ENCODE measurements at places on chromosomes 11 and 22.

- DNase-seq: no peak
These were observed 395.7 kb downstream of the MN1 start for GRCh38 chr22:27405672-27406388.

DNA sequence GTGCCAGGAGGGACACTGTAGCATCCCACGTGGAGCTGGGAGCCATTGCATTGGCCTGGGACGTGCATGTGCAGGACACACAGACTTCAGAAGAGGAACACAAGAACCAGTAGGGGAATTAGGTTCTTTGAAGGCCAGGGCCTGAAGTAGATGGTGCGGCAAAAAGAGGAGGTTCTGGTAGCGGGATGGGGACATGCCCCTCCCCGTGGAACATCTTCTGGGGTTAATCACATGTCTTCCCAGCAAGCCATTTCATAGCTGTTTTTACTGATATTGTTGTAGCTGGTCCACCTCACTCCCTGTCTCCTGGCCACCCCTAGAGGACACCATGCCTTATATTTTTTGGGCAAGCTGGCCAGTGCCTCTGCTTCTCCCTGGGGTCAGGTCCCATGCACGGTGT lies 74.3 kb downstream of the SCN3B start:
- no peak for DNase-seq

- no peak for DNase-seq
These were observed 517.4 kb downstream of the BUD13 start for GRCh38 chr11:116255321-116255953.

DNA sequence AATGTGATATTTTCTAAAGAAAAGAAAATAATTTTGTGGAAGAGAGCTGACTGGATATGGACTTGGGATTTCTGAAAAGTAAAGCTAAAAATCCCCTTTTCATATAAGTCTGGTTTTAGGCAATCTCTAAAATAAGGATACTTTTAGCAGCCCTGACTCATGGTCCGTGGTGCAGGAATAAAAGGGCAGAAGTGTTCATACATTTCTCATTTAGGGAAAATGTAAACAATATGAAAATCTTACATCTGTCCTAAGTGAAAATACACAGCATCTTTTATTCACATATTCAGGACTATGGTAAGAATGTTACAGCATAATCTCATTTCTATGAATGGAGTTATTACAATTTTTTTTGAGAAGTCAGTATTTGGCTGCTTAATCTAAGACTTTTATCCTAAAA lies 735 bp upstream of the ETS1 start:
- DNase-seq: no peak

DNA sequence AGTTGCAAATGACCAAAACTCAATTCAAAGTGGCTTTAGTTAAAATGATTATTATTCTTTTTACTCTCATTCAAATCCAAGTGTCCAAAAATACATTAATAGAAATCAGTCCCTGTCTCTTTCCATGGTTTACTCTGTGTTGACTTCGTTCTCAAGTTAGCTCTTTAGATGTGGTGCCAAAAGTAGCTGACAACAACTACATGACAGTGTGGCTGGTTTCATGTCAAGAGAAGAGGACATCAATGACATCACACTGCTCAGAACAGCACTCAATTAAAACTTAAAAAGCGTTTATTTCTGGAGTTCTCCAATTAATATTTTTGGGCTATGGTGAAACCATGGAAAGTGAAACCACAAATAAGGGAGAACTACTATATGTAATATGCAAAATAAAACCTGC lies 1746.9 kb downstream of the LRRC4C start:
- no peak for DNase-seq

DNA sequence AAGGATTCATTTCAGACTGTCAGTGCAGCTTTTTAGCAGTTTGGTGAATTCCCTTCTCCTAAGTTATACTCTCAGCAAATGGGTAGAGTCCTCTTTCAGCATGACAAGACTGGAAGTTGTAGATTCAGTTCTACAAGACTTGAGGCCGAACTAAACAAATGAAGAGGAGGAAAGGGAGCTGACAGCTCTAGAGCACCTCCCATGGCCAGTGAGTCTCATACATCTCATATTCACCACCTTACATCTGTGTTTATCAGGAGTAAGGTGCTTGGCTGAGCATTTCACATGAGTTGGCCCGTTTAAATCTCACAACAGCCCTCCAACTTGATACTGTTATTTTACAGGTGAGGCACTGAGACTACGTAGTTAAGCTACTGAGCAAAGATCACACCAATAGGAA lies 30.4 kb downstream of the SEZ6L start:
- DNase-seq: no peak

- no peak for DNase-seq
These were observed 43.4 kb upstream of the MICAL2 start for GRCh38 chr11:12066799-12067508.

- DNase-seq: no peak
These were observed 133.4 kb downstream of the SWAP70 start for GRCh38 chr11:9797300-9797699.

DNA sequence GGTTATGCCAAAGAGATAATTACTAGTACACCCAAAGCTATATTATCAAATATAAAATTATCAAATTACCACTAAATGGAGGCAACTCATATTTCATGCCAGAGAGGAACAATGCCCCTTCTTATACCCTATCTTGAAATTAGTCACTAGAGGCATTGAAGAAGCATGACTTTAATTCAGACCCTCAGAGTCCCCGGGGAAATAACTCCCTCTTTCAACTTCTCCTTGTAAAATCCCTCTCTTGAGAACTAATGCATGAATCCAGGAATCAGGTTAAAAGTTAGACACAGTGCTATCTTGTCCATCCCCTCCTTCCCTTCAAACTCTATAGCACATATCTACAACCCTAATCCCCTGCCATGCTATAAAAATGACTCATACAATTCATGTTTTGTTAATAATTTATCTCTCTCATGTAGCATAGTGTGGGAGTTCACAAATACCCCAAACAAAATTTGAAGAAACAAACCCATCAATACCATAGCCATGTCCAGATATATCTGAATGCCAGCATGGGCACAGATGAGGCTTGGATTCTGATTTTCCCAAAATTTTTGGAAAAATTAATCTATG lies 665.4 kb downstream of the KCNA4 start:
- no peak for DNase-seq

DNA sequence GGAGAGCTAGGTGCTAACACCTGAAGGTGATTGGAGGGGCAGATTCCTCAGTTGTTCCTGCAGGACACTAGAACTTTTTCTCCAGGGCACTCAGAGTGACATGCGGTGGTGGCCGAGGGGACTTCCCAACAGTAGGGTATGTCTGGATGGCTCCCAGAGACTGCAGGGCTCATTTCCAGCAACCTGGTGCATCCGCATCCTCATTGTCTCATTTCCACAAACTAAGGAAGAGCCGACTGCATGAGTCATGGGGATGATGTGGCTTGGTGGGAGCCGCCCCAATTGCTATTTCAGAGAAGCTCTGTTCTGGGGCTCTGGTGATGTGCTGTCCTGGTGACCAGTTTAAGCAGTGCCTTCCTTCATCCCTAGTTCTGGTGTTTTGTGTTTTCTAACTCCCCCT lies 2.8 kb upstream of the ROBO4 start:
- no peak for DNase-seq

DNA sequence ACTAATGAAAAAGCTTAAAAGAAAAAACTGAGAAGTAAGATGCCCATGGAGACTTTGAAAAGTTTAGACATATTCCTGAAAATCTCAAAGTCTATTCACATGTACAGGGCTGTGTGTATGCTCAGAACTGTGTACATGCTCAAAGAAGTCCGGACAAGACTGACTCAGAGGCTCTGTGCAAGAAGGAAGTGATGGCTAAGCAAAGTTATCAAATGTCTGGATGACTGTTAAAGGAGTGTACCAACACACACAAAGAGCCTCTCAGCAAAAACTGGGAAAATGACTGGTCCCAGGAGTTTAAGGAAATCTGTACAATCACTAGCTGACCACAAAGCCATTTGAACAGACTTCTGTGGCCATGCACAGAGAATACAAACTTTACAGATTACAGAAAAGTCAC lies 33.1 kb upstream of the ARHGAP32 start:
- no peak for DNase-seq

GRCh38 chr11:88544656-88545280 lies 207.2 kb upstream of the CTSC start:
- DNase-seq: no peak

- no peak for DNase-seq
These were observed 51.1 kb downstream of the EHF start for GRCh38 chr11:34671946-34672345.

GRCh38 chr11:73325036-73325981 lies 17.2 kb downstream of the ARHGEF17 start:
- DNase-seq: no peak

GRCh38 chr11:57336111-57336666 lies 497 bp upstream of the SSRP1 start:
- DNase-seq: no peak

DNA sequence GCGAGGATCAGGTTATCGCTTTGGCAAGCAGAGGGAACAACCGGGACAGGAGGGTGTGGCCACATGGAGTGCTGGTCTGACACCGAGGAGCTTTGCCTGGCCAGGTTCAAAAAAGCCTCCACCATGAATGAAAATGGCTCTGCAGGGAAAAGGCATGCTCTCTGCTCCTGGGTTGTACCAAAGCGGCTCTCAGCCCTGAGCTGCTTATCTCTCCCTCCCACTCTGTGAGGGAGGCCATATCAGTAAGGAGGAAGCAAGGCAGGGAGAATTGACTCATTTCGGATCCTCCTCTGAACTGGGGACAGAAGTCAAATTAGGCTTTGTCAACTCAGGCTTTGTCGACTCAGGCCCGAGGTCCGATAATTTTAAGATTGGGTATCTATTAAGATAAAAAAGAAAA lies 82.9 kb upstream of the CRTAM start:
- no peak for DNase-seq

DNA sequence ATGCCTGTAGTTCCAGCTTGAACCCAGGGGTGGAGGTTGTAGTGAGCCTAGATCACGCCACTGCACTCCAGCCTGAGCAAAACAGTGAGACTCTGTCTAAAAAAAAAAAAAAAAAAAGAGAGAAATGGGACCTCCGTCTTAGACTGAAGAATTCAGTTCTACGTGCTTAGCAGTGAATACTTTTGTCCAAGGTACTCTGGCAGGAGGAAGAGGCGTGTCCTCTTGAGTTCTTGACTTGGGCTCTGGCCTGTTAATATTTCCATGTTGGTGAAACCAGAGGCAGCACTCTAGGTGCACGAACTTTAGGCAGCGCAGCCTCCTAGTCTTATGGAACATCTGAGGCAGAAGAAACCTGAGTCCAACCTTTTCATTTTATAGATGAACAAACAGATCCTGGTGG lies 2.4 kb downstream of the HMBS start:
- no peak for DNase-seq

DNA sequence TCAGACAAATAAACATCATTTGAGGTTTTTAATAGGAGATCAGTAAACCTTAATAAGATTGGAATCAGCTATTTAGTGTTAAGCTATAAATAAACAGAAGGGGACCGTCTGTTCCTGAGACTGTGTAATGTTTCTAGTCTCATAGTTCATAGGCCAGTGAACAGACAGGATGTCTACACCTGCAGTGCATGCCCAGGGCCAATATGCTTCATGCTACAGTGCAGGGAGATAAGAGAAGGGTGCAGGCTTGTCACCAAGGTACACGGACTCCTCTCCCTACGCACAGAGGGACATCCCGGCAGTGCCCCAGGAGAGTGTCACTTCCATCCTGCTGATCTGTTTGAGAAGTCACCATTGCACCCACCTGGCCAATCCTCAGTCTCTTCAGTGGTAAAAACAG lies 148.6 kb downstream of the OPCML start:
- no peak for DNase-seq

- DNase-seq: no peak
These were observed 10.5 kb downstream of the GRIK4 start for GRCh38 chr11:120522021-120522420.

Data from activated CD4-positive, alpha-beta T cell treated with anti-CD3 and anti-CD28 coated beads for 4 hours (primary cell).